Activated naive CD4-positive, alpha-beta T cell treated with anti-CD3 and anti-CD28 coated beads, Interleukin-2, amount 50 U/mL, for 72 hours (primary cell): ENCODE measurements at places on chromosomes 13 and 19. TPM values are rescaled to one million over a fixed set of nuclear protein-coding genes. Genes with fewer than 3 reads are reported as not detected.

- DNase-seq: no peak
Measured at GRCh38 chr13:44908712-44909111, 80.6 kb downstream of the NUFIP1 start.

DNA sequence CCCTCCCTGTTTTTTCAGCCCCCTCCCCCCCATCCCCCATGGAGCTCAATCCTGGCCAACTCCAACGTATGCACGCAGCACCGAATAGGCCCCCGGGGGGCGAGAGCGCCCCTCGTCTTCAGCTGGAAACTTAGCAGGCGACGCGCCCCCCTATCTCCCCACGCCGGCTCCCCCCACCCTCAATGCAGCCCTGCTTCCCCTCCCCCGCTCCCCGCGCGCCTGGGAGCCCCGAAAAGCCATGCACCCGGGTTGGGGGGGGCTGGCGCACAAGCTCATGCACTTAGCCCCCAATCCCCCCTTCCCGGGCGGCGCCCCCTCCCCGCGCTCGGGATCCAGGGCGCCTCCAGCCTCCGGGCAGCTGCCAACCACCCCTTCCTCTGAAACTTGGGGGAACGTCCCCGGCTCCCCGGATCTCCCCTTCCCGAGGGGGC lies 508 bp downstream of the ZBTB7A start:
- peak; percentile 67 for DNase-seq

GRCh38 chr19:15122331-15123030 lies 15.3 kb downstream of the SYDE1 start:
- DNase-seq: no peak

RGL3 gene
- not detected for total RNA-seq

- DNase-seq: no peak
Measured at GRCh38 chr13:59566561-59566960, 597.2 kb downstream of the DIAPH3 start.

GRCh38 chr19:3398114-3398899 lies 31.9 kb downstream of the NFIC start:
- DNase-seq: no peak

DNA sequence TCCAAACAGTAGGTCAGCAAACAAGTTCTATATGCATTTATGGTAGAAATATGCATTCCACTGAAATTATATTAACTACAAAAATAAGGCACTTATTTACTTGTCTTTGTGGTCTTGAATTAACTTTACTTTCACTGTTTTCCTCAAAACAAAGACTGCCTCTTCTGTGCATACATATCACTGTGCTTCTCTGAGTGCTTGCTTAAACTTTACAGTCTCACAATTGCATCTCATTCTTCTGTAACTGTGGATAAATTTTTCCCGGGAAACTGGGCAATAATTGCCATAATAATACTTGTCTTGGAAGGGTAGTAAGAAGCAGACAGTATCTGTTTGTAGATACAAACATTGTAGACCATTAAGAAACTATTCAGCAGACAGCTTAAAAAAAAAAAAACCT lies 38.4 kb downstream of the EFNB2 start:
- DNase-seq: no peak

GRCh38 chr13:82654861-82655855 lies 1227.1 kb downstream of the SLITRK1 start:
- no peak for DNase-seq
